ENCODE measurements at places on chromosomes 1 and 21. TPM values are rescaled to one million over a fixed set of nuclear protein-coding genes. Genes with fewer than 3 reads are reported as not detected.

The GJA5 gene
- total RNA-seq: 59.1 TPM

The ATP5IF1 gene
- total RNA-seq: 74.0 TPM

The HSD3B2 gene
- 0.55 TPM for total RNA-seq

- DNase-seq: no peak
Observed at GRCh38 chr1:230728710-230729392, 14.9 kb upstream of the AGT start.

- no peak for DNase-seq
Observed at GRCh38 chr21:41962425-41962966, 8.7 kb upstream of the C2CD2 start.

DNA sequence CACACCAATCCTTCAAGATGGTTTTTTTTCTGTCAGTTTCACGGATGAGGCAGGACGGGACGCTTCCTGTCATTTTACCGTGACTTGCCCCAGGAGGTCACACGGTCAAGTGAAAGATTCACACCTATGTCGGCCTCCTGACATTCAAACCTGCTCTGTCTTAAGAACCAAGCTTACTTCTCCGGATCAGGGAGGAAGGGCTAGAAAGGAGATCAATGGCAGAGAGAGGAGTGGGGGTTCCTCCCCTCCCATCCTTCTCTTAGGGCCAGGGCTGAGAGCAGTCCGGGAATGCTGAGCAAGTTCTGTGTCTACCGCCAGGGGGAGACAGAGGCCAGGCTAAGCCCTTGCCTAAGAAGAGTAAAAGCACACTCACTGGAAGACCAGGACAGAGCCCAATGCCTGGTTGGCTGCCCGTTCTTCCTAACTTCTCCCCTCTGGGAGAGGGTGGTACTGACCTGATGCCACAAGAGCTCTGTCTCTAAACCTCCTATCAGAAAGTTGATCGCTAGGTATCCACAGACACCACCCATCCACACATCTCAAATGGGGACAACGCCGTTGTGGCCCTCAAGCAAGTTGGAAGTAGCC lies 1.1 kb upstream of the PPM1J start:
- DNase-seq: peak; percentile 90

GRCh38 chr1:26696654-26697430 lies 1.0 kb downstream of the ARID1A start:
- DNase-seq: peak; percentile 85

DNA sequence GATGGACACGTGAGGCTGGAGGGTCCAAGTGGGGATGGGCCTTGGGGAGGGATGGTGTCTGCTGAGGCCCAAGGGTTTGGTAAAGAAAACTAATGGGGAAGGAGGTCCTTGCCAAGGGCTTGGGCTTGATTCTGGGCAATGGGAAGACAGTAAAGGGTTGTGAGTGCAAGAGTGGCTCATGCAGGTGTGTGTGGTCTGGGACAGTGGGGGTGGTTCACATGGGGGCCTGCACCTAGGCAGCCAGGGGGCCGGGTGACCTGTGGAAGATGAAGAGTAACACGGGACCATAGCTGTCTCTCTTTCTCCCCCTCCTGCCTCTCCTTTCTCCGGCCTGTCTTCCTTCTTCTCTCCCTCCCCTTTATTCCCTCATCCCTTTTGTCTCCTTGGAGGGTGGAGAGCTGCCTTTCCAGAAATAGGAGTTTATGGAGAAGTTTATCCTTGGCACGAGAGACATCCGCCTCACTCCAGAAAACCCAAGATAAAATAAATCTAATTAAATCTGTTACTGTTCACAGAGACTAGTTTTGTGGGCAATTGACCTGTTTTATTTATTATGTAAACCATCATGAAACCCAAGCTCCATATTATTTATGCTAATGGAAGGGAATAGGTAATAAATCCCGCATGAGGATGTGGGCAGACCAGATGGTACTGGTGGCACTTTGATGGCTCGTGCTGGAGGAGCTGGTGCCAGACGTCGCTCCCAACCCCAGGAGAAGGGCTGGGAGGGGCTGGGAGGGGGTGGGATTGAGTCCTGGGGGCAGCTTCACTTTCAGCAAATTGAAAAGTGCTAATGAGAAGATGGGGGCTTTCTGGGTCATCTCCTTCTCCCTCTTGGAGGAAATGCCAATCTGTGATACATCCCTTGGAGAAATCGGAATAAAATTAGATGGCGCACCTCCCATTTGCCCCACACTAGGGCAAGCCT lies 272.9 kb upstream of the CSF3R start:
- peak; percentile 40 for DNase-seq

- DNase-seq: no peak
Observed at GRCh38 chr1:203548892-203549291, 54.9 kb downstream of the OPTC start.

Data from aorta (tissue), 5 donors.